ENCODE measurements at places on chromosomes 5 and 9.

GRCh38 chr9:20356403-20357036, 265.8 kb downstream of the MLLT3 start:
- peak; percentile 53 for DNase-seq

DNA sequence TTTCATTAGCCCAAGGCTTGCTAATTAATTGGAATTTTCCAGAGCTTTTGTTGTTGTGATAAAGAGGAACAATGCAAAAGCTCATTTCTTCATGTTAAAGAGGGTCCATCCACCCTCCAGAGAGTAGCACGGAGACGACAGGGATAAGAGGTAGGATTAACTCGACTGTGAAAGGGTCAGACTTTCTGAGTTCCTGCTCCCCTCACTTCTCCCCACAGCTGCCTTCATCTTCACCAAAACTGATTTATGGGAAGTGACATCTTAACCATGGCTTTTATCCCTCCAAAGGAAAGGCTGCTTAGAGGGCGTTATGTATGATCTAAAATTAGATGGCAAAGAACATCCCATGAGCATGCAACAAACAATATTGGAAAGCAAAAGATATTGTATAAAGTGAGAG, 135.5 kb downstream of the GLIS3 start:
- no peak for DNase-seq

DNA sequence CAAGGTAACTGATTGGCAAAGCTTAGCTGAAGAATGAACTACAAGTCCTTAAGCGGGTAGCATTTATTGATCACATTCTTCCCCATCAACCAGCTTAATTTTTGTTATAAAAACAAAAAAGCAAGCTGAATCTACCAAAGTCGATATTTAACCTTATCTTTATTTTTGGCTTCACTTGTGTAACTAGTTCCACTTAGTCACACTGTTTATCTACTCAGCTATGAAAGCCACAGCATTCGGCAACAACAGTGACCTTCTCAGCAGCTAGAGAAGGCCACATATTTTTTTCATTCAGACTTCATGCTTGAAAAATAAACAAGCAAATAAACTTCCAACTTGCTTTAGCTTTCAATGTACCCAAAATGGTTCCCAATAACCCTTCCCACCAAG, 69.4 kb downstream of the KLHL3 start:
- DNase-seq, result no peak

- DNase-seq, result no peak
These were observed 498.5 kb upstream of the TYRP1 start for GRCh38 chr9:12194731-12195130.

DNA sequence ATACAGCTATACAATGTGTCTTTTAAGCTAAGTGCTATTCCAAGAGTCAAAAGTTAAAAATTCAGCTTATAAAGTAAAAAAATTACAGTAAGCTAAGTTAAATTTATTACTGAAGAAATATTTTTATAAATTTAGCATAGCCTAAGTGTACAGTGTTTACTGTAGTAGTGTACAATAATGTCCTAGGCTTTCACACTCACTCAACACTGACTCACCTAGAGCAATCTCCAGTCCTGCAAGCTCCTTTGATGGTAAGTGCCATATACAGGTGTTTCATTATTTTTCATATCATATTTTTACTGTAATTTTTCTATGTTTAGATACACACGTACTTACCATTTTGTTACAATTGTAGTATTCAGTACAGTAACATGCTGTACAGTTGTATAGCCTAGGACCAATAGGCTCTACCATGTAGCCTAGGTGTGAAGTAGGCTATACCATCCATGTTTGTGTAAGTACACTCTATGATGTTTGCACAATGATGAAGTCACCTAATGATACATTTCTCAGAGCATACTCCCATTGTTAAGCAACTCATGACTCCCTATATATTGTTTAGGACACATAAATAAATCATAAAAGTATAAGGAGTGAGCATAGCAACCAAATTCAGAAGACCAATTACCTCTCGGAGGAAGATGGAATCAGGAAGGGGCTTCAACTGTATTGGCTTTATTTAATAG, 165.1 kb upstream of the SLC30A5 start:
- no peak for DNase-seq
